ENCODE measurements at places on chromosomes 11 and 22. TPM values are rescaled to one million over a fixed set of nuclear protein-coding genes. Genes with fewer than 3 reads are reported as not detected.

TEX12 gene
- polyA plus RNA-seq = not detected

SHANK3 gene
- polyA plus RNA-seq = 6.3 TPM

ZFTA gene
- 12.7 TPM for polyA plus RNA-seq

RGL4 gene
- polyA plus RNA-seq = 9.5 TPM

KRTAP5-1 gene
- polyA plus RNA-seq = not detected

SHANK2 gene
- 3.2 TPM for polyA plus RNA-seq

TBX10 gene
- polyA plus RNA-seq = not detected

OR52H1 gene
- polyA plus RNA-seq = not detected

C11orf97 gene
- polyA plus RNA-seq = not detected

TUBA8 gene
- 10.9 TPM for polyA plus RNA-seq

KCNK4 gene
- not detected for polyA plus RNA-seq

ZNF70 gene
- 1.3 TPM for polyA plus RNA-seq

KCNJ1 gene
- 0.01 TPM for polyA plus RNA-seq

NPAS4 gene
- not detected for polyA plus RNA-seq

SLC22A6 gene
- polyA plus RNA-seq = not detected

SUSD2 gene
- polyA plus RNA-seq = 0.77 TPM

IRAG1 gene
- 5.2 TPM for polyA plus RNA-seq

POU2AF2 gene
- polyA plus RNA-seq = not detected

PATE2 gene
- polyA plus RNA-seq = not detected

TLCD5 gene
- polyA plus RNA-seq = 2.7 TPM

CD151 gene
- polyA plus RNA-seq = 757 TPM

PPME1 gene
- 21.7 TPM for polyA plus RNA-seq

KCNQ1 gene
- polyA plus RNA-seq = 28.1 TPM

C11orf91 gene
- not detected for polyA plus RNA-seq

PGR gene
- polyA plus RNA-seq = 0.56 TPM

RIBC2 gene
- polyA plus RNA-seq = 0.06 TPM

DGKZ gene
- 46.5 TPM for polyA plus RNA-seq

RFPL1 gene
- polyA plus RNA-seq = 0.06 TPM

SMTNL1 gene
- polyA plus RNA-seq = 0.07 TPM

SLC17A6 gene
- not detected for polyA plus RNA-seq
